ENCODE measurements at places on chromosomes 5 and 9.

DNA sequence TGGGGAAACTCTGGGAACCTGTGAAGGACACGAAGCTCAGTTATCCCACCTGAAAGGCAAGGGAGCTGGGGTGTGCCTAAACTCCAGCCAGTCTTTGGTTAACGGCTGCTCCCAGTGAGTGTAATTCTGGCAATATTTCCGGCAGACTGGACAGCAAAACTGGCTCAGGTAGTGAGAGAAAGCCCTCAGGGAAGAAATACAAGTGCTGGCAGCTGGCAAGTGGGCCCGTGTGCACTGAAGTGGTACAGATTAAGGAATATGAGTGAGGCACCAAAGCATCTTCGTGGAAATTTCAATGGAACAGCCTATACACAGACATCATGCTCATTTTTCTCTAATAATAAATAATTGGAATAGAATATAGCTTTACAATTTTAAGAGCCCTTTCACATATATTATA lies 56.2 kb downstream of the ABHD17B start:
- no peak for DNase-seq

DNA sequence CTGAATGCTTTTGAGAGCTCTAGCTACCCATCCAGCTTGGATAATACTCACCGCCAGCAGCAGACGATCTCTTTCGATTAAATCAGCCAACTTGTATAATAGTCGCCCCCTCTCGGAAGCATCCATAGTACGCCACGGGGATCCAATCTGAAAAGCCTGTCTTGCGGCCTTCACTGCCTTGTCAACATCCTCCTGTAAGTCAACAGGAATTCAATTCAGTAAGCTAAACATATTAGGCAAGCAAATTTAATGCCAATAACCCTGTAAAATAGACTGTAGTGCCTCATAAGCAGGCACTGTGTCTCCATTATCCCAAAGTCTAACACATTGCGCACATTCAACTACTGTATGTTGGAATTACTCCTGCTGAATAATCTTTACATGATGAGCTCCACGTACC lies 22.0 kb downstream of the ALDH1A1 start:
- DNase-seq, result no peak

GRCh38 chr9:126915281-126915816 lies 767 bp downstream of the RALGPS1 start:
- peak; percentile 56 for DNase-seq

DNA sequence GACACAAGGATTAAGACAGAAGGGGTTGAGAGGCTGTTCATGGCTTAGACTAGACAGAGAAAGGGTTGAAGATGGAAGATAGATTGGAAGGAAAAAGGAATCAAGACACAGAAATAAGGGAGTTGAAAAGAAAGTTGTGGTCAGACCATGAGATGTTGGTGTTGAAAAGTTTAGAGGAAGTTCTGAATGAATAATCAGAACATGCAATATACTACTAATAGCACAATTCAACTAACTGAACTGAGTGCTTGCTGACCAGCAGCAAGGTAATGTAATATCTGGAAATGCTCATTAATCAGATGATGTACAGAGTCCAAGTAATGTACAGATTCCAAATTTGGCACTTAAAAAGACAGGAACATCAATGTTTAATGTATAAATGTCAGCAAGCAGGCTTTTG lies 10.6 kb upstream of the NNT start:
- no peak for DNase-seq

DNA sequence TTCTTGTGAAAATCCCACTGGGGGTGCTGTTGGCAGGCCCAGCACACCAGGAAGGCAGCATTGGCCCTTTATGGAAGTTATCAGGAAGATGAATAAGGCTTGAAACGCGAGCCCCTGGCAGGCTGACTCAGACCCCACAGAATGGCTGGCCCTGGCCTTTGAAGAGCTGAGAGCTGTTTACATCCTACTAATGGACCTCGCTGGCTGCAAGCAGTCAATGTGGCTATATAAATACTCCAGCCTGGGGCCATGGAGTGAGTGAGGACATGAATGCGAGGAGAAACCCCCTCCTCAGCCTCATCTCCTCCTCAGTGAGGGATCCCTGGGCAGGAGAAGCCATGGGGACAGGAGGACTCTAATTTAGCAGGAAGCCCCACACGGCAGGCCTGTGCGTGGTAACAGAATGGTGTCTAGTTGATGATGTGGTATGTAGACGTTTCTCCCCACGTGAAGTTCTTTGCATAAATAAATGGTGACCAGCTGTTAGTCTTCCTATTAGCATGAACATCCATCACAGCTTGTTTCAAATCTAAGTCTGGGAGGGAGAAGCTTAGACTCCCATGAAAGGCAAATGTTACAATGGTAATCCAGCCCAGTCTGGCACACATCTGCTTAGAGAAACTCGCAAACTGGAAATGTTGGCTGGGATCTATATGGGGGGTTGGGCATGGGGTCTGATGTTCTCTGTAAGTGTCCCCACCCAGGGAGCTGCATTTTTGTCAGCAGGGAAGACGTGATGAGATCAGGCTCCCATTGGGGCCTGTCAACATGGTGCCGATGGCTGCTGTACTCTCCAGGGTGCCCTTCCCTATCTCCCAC lies 175.1 kb upstream of the PITX1 start:
- no peak for DNase-seq

- no peak for DNase-seq
Measured at GRCh38 chr5:40587376-40587775, 92.3 kb upstream of the PTGER4 start.

GRCh38 chr5:141507387-141508091 lies 18.7 kb downstream of the PCDHGC5 start:
- DNase-seq, result no peak

DNA sequence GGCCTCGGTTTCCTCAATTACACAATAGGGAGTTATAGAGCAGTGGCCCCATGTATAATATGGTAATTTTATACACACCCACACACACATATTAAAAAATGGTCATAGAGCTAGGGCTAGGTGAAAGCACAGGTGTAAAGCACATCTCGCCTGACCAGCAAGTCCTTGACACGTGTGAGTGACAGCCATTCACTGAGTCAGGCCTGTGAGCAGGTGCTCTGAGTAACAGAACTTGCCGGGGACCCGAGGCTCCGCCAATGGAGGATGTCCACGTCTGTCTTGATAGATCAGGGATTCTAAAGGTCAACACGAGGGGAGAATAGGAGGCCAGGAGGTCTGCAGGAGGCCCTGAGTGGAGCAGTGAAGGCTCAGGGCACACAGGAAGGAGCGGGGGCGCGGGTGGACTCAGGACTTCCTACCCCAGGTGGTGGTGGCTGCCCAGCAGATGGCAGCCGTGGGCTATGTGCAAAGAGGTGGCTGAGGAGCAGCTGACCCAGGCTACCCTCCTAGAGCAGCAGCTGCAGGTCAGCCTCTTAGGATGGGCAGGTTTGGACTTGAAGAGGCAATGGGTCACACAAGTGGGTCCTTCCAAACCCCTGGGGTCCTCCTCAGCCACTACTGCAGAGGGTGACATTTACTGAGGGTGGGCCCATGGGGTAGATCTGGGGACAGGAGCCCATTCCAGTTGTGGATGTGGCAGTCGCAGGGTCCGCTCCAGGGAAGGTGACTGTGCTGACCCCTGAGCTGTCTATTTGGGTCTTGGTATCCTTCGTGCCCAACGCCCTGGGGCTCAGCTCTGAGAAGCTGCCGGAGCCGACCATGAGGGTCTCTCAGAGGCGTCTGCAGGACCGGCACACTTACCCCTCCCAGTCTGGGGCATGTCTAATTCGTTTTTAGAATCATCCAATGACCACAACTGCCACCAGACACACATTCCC lies 45.9 kb downstream of the PRRT1B start:
- peak; percentile 80 for DNase-seq

Data from CD4-positive, alpha-beta T cell treated with Interferon gamma for 1 hour (primary cell).